ENCODE measurements at places on chromosomes 1 and 21.

DNA sequence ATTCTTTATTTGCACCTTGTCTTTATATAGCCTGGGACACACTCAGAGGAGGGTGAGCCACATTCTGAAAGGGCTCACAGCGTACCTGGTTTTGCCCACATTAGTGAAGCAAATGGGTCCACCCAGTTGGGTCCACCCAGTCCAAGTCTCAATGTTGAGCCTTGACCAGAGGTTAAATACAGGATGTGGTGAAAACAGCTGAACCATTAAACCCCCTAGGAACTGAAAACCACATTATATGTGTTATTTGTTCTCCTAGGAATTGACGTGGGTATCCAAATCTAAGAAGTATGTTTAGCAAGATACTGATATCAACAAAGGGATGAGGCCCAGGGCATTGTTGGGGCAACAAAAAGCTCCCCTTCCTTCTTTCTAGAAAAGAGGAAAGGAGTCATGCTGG, 83.8 kb downstream of the SETD4 start:
- no peak for DNase-seq

GRCh38 chr1:19222979-19223824, 13.1 kb upstream of the UBR4 start:
- no peak for DNase-seq

DNA sequence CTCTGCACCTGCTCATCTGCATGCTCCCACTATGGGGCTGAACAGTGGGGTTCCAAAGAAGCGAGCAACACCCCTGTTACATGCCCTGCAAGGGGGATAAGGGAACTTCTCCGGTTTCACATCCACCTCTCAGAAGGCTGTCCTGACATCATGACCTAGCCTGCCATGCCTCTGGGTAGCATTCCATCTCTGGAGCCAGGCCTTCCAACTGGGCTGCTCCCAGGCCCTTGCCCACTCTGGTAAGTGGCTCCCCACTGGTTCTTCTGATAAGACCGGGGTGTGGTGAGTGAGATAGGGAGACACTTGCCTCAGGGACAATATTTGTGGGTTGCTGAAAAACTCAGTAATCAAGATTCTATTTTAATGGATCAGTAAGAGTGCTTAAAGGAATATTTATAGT, 57.8 kb downstream of the KCNJ15 start:
- no peak for DNase-seq

DNA sequence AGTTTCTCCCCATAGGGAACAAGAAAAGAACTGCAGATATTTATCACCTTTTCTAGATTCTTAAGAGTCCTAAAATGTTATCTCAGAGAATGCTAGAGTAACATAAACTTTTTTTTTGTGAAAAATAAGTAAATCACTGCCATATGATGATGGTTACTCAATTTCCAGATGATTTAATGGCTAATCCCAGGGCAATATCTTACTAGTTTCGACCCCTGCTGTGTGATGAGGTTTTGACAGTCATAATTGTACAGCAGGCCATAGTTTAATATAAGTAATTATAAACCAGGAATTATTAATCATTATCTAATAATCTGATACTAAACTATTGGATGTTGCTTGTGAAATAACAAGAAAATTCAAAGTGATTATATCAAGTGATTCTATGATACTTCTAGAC, 210.6 kb downstream of the HLX start:
- DNase-seq, result no peak

- no peak for DNase-seq
These were observed 45.9 kb downstream of the TRIM11 start for GRCh38 chr1:228360533-228361313.

DNA sequence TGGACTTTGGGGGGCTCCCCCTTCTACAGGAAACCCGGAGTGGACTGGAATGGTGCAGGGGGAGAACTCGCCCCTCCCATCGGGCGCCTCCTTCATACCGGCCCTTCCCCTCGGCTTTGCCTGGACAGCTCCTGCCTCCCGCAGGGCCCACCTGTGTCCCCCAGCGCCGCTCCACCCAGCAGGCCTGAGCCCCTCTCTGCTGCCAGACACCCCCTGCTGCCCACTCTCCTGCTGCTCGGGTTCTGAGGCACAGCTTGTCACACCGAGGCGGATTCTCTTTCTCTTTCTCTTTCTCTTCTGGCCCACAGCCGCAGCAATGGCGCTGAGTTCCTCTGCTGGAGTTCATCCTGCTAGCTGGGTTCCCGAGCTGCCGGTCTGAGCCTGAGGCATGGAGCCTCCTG, at the start of gene TNFRSF14:
Gene TNFRSF14 (plus strand): TSS at position 95 of the 401 bp plus-strand sequence. CDS start 294 bp downstream, at position 389.
- DNase-seq, result peak; percentile 75

GRCh38 chr21:38205940-38206339, 50.9 kb upstream of the KCNJ15 start:
- DNase-seq, result no peak

DNA sequence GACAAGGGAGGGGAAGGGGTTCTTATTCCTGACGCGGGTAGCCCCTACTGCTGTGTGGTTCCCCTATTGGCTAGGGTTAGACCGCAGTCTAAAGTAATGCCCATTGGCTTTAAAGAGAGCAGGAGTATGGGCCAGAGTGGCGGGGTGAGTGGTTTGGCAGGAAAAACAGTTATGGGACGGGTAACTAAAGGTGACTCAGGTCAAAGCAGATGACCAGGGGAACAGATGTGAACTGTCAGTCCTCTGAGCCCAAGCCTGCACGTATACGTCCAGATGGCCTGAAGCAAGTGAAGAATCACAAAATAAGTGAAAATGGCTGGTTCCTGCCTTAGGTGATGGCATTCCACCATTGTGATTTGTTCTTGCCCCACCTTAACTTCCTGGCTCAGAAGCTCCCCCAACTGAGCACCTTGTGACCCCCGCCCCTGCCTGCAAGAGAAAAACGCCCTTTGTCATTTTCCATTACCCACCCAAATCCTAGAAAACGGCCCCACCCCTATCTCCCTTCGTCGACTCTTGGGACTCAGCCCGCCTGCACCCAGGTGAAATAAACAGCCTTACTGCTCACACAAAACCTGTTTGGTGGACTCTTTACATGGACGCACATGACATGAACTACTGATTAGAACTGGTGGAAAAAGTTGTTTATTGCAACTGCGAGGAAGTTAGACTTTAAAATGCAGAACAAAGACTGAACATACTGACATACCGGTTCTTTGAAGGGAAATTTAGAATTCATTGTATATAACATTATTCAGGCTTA, 758 bp upstream of the ATAD3B start:
- no peak for DNase-seq
